CD4-positive, alpha-beta T cell treated with Interleukin-15 for 1 hour (primary cell): ENCODE measurements at places on chromosomes 1 and 21.

DNA sequence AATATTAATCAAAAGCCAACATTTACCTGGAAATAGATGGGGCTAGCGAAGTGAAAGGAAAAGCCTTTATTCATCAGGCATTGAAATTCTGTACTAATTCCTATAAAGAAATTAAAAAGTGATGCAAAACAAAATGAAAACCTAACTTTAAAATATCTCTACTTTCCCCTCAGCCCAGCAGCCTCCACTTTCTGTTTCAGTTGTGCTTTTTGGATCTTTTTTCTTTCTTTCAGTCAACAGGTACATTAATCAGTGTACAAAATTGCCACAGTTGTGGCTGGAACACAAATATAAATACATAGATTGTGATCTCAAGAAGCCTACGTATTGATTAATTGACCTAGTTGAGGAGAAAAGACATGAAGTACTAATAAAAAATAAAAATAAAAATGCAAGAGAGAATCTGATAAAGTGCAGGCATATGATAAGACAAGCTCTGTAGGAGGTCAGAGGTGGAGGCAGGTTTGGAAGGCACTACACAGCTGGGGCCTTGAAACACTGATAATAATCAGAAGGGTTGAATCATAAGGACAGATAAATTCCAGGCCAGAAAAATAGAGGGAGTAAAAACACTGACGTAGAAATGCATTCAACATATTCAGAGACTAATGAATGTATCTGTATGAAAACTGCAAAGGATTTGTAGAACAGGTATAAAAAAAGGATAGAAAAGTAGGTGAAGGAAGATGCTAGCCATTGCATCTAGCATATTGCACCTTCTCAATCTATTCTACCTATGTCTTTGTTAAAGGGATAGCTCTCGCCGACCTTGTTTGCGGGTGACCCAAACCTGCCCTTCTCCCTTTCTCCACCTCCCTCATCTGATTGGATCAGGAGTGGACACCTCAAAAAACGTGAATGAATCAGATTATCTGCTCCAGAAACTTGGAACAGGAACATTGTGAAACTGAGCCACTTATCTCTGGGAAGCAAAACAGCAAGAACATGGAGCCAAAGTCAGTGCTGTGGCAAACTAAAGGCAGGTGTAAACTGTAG lies 607.8 kb upstream of the ADGRL2 start:
- no peak for DNase-seq

DNA sequence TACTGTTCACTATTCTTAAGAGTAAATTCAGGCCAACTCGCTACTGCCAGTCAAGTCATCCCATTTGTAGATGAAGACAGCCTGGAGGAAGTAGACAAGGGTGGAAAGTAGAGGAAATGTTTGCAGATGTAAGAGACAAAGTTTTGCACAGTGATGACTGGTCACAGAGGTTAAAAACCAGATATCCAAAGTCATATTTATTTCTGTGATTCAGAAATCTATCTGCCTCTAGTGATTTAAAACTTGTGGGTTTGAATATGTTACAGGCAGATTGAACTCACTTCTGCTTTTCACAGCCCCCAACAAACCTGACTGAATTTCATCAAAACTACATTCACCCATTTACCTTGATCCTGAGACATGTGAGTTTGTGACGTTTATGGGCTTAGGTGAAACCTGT lies 484.7 kb upstream of the C1orf87 start:
- no peak for DNase-seq

GRCh38 chr1:113721010-113721409 lies 38.3 kb downstream of the PHTF1 start:
- DNase-seq: no peak

- no peak for DNase-seq
Measured at GRCh38 chr1:211013346-211014240, 120.4 kb downstream of the KCNH1 start.

- no peak for DNase-seq
Measured at GRCh38 chr1:207883104-207883651, 27.7 kb downstream of the CD34 start.
